H4 (cell line): ENCODE measurements at places on chromosomes 11 and 22.
A peak's percentile ranks its signal among the peaks of the same experiment; 100 is the strongest.

- no peak for DNase-seq
Measured at GRCh38 chr11:34356576-34356912, 1.3 kb downstream of the ABTB2 start.

DNA sequence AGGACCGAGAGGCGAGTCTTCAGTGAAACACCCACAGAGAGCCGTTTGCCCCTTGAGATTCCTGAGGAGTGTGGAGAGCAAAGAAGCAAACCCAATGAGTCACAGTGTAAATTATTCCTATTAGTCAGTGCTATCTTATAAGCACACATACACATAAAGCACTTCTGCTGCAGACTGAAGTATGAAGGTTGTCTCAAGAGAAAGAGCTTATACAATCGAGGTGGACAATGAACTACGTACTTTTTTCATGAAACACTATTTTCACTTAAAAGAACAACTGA is 37.3 kb downstream of the GALNT18 start:
- peak; percentile 74 for DNase-seq

DNA sequence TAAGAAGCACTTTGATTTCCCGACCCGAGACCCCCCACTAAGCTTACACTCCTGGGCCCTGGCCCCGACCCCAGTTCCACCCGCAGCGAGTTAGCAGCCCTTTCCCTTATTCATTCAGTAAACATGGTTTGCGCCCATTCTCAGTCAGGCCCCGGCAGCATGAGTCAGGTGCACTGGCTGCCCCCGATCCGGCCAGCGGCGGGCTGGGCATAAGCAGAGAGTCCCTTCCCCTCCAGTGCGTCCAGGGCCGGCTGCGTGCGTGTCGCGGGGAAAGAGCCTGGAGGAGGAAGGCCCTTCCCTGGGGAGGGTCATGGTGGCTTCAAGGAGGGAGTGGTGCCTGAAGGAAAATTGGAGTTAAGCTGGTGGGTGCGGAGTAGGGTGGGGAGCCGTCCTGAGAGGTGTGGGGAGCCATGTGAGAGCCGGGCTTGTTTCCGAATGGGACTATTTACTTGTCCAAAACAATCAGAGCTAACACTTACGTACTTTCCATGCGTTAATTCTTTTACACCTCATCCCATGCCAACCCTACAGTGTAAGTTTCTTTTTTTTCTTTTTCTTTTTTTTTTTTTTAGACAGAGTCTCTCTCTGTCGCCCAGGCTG is 657 bp downstream of the IGHMBP2 start:
- no peak for DNase-seq

DNA sequence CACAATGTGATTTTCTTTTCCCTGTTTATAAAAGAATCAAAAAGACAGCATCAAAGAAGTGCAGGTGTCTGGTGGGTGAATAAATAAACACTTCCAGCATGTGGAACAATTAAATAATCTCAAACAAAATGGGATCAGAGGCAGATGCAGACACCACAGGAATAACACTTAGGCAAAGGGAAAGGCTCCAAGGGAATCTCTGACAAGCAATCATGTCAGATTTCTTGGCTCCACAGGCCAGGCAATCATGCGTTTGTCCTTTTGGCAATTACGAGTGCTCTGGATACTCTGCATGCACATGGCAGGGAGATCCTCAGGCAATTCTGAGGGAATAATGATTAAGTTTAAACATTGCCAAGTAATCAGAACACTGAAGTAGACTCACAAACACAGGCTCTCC is 403.5 kb upstream of the LUZP2 start:
- no peak for DNase-seq
